ENCODE measurements at places on chromosomes 7 and 10.

- no peak for DNase-seq
Observed at GRCh38 chr10:131167036-131167860, 144.3 kb downstream of the TCERG1L start.

- no peak for DNase-seq
Observed at GRCh38 chr10:57950442-57950974, 317.2 kb downstream of the IPMK start.

DNA sequence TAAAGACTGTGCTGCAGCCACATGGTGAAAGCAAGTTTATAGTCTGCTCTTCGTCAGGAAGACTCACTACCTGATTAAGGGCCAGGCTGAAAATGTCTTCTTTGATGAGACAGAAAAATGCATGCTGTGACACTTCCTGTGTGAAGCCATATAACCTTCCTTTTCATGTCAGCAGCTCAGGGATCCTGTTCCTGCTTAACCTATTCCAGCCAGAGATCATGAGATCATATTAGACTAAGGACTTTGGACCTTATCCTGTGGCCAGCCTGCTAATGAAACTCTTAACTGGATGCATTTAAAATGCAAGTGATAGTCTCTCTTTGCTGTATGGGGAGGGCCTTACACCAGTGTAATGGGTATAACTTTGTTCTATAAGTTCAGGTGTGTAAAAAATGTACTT, 165.2 kb downstream of the PTEN start:
- DNase-seq = no peak

DNA sequence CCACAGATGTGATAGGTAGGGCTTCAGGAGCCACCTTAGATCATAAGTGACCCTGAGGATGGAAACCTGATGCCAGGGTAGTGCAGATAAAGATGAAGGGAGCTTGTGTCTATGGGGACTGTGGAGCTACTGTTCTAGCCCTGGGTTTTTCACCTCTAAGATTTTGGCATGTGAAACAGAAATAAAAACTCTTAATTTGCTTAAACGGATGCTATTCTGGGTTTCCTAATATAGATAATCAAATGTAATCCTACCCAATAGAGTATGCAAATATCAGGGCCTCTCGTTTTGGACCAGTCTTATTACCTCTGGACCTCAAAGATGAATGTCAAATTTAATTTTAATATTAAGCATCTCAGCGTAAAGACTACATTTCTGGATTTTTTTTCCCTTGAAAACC, 49.3 kb downstream of the ABCB4 start:
- DNase-seq = no peak

- no peak for DNase-seq
Observed at GRCh38 chr10:132541129-132541528, 3.5 kb downstream of the INPP5A start.
